ENCODE measurements at places on chromosomes 12 and 14.

GRCh38 chr12:113402586-113403260, 964 bp downstream of the SDS start:
- no peak for DNase-seq

- DNase-seq: no peak
These were observed 324.4 kb downstream of the PAWR start for GRCh38 chr12:79366374-79366773.

- no peak for DNase-seq
These were observed 50.2 kb downstream of the TTLL5 start for GRCh38 chr14:75711105-75711795.

DNA sequence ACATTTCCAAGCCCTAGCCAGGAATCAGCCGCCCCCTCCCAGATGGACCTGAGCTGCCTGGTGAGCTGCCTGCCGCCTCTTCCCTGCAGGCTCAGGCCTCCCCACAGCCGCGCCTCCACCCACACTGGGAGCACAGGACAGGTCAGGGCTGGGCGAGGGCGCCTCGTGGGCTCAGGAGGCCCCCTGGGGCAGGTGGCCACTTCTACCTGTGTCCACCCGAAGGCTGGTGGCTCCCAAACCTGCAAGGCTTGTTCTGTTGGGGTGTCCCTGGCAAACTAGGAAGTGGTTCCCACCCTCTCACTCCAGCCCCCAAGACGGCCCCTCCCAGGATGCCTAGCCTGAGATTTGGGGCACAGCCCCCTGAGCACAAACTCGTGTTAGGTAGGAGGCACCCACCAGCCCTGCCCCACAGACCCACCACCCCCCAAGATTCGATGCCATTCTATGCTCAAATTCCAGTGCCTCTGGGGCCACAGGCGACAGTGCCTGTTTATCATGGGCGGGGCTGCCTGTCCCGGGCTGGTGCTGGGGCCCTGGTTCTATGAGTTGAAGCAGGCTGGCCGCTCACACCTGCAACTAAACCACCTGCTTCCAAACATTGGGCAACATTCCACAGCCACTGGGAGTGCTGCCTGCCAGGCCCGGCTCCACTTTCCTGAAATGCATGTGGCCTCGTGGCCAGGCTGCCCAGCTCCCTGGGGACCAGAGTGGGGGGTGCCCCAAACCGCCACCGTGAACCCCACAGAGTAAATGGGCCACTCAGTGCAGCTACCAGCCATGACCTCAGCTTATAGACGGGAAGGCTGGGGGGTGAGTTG, 6.8 kb downstream of the MMP17 start:
- DNase-seq: no peak

GRCh38 chr12:60059180-60059579, 463.4 kb downstream of the SLC16A7 start:
- DNase-seq: no peak

DNA sequence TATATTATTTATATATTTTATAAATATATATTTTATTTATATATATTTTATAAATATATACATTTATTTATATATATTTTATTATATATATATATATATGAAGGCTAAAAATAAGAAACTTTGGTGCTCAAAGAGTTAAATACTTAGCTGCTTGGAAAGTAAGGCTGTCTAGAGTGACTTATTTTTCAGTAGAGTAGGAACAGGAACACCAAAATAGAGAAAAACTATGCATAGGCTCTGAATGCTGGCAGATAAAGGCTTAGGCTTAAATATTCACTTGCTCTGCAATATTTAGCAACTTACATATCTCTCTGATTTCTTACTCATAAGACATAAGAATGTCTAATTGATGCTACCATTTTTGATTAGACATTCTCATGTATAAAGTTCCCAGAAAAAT, 991.2 kb downstream of the VRK1 start:
- DNase-seq: no peak

DNA sequence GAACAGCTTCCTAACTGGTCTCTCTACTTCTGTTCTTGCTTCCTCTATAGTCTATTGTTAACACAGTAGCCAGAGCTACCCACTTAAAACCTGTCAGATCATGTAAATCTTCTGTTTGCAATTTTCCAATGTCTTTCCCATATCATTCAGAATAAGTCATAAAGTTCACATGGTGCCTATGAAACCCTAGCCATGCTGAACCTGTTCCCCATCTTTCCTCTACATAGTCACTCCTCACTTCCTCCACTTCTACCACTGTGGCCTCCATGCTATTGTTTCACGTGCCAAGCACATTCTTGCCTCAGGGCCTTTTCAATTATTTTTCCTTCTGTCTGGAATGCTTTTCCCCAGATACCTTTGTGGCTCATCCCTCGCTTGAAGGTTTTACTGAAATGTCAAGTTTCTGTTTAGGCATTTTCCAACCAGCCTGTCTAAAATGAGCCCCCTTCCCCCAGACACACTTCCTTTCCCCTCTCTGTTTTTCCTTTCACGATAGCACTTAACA, 132.1 kb downstream of the DYRK2 start:
- DNase-seq: no peak

DNA sequence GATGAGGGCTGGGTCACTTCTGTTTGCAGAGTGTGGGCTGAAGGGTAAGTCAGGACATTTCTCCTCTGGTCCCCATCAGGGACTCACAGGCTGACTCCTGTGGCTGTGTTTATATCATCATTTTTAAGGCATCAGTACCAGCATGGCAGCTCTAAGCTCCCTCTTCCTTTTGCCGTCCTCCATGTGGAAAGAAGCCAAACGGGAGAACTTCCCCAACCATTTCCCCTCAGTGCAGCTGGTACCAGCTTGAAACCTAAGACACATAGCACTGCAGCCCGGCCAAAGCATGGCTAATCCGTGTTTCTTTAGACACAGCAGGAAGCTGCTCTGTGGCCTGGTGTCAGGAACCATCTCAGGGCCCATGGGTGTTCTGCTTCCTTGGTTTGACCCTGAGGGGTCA, 31.9 kb upstream of the ATP2A2 start:
- no peak for DNase-seq

GRCh38 chr12:88546853-88547252, 33.4 kb downstream of the KITLG start:
- DNase-seq: no peak

DNA sequence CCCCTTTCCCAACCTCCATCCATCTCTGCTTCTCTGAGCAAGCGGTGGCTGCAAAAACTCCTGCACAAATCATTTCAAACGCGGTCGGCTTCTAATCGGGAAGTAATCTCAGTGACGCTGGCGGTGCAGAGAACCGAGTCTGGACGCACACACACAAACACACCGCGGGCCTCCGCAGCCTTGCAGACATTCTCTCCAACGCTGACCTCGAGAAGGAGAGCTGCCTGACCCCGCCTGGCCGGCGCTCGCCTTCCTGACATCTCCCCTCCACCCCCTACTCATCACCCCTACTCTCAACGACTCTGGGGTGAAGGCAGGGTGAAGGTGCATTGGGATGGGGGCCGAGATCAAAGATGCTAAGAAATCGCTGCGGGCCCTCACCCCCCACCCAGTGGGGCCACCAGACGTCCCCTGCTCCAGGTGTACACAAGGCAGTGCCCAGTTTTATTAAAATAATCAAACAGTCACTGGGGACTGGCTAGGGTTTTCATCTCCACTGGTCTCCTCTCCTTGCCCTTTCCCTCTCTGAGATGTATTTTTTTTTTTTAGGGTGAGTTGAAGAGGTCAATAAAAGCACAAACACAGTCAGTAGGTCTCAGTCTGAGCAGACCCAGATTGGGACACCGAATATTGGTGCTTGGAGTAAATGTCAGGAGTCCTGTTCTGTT, 506 bp upstream of the TBX5 start:
- no peak for DNase-seq

GRCh38 chr14:57822081-57822480, 43.8 kb downstream of the SLC35F4 start:
- DNase-seq: no peak

DNA sequence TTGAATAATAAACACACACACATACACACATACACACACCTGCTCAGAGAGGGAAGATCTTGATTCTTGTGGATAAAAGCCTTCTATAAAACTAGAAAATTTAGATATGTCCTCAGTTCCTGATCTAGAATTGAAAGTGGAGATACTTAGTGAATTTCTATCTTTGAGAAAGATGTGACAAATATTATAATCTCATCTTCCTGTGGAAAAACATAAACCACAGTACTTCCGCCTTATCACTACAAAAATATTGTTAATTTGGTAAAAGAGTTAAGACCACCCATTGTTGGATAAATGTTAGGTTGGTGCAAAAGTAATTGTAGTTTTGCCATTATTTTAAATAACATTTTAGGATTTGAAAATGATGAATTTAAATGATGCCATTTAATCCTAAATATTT, at the start of gene KLRK1:
Gene KLRK1 (minus strand): TSS at position 138 of the 400 bp plus-strand sequence. CDS start 1,231 bp downstream, outside the sequence.
- DNase-seq: no peak

DNA sequence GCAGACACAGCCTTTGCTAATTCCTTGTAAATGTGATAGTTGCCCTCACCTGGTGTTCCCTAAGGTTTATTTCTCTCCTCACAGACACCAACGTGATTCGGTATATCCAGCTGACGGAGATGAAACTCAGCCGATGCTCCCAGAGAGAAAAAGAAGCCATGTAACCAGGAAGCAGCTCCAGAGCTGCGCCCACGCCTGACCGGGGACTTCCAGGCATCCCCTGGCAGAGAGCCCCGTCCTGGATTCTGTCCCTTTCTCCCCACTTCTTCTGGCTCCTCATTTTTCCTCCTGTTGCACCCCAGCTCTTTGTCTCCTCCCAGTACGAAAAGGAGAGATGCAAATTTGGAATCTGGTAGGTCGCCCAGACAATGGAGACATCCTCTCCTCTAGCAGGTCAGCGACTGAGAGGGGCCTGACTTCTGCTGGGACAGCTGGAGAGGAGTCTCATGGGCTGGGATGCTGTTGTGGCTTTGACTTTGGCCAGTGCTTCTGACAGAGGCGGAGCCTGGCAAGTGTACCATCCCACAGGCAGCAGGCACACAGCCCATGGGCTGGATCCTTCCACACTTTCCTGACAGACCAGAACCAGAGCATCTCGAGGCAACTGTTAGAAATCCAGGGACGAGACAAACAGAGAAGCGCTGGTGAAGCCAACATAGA, 29.4 kb downstream of the TTC9 start:
- DNase-seq: no peak

DNA sequence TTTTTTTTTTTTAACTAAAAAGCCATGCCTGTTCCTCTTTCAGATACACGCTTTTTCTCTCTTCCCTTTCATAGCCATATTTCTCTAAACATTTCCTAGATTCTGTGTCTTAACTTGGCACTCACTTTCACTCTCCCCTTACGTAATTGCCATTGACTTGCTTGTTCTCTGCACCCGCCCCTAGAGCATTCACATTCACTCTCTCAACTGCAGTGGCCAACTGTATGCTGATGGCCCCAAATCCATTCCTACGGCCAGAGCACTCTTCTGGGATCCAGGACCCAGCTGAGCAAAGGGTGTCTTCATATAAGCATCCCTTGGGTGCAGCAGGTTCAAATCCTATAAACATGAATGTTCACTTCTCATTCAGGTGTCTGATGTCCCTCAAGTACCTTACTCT, 59.5 kb downstream of the CKB start:
- no peak for DNase-seq

GRCh38 chr12:121060149-121061001, 21.3 kb upstream of the OASL start:
- peak; percentile 73 for DNase-seq

- peak; percentile 41 for DNase-seq
These were observed 75.2 kb downstream of the CMAS start for GRCh38 chr12:22121224-22121623.

GRCh38 chr14:100656996-100657395, 69.7 kb upstream of the DLK1 start:
- DNase-seq: no peak
